ENCODE measurements at places on chromosomes 5 and 9.

DNA sequence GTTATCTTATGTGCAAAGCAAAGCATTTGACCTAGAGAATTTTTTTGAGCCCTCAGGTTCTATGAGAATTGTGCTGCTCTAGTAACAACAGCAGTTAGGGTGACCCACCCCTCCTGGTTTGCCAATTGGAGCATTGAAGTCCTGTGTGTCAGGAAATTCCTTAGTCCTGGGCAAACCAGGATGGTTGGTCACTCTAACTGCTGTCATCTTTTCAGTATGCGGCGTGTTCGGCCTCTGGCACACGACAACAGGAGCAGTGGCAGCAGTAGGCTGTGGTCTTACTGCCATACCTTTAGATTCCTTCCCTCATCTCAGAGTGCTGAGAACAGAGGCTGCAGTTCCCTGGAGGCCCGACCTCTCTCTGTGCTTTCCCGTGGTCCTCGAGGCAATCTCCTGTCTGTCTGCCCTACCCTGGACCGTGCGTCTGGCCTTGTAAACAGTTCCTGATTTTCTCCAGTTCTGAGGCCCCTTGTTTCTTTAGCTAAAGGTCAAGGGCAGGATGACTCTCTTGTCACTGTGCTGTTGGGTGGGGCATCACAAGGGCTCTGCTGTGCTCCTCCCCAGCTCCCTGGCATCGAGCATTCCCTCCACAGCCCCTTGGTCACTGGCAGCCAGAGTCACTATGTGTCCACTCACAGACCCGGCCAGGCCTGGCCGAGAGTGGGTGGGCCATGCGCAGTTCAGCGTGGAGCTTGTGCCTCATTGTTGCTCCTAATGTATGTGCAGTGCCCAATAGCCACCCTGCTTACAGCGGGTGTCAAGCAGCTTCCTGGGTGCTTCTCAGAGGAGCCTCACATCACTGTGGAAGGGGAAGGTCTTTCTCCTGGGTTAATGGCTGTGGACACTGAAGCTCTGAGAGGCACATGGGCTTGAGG lies 18.5 kb upstream of the COL15A1 start:
- H3K27ac ChIP-seq: no peak overlapping the region
- no peak overlapping the region for H3K4me3 ChIP-seq
- no peaks in the 10 kb centered on the region for H3K36me3 ChIP-seq

DNA sequence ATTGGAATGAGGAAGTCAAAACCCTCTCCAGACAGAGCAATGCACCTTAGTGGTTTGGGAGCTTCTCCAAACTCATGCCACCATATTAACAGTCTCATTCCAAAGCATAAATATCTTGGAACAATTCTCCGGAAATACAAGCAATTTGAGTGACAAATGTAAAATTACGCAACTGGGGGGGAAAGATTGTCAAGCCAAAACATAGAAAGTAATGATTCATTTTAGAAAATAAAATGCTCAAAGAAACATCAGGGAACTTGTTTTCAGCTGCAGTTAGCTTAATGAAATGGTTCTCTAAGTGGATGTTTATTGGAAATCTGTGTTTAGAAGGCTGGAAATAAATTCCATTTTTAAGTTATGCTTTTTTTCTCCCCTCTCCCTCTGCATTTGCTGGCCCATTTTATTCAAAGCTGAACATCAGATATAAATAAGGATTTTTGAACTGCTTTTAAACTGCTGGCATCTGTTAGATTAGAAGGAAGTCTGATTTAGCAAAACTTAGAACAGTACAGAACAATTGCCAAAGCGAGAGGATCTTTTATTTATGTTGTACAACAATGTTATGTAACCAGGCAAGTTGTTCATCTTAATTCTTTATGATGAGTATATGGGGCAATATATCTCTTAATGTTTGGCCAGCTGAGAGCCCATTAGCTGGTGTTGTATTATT lies 551.9 kb downstream of the PRELID2 start:
- no peak for DNase-seq
- H3K4me3 ChIP-seq: no peak overlapping the region
- no peaks in the 10 kb centered on the region for H3K4me1 ChIP-seq
- H3K27me3 ChIP-seq: no peaks in the 10 kb centered on the region
- H3K36me3 ChIP-seq: no peaks in the 10 kb centered on the region

- H3K36me3 ChIP-seq: no peaks in the 10 kb centered on the region
- no peaks in the 10 kb centered on the region for H3K27me3 ChIP-seq
- DNase-seq: no peak
- no peak overlapping the region for H3K4me3 ChIP-seq
- H3K4me1 ChIP-seq: no peaks in the 10 kb centered on the region
These were observed 2023.0 kb upstream of the CDH9 start for GRCh38 chr5:29061381-29061780.

DNA sequence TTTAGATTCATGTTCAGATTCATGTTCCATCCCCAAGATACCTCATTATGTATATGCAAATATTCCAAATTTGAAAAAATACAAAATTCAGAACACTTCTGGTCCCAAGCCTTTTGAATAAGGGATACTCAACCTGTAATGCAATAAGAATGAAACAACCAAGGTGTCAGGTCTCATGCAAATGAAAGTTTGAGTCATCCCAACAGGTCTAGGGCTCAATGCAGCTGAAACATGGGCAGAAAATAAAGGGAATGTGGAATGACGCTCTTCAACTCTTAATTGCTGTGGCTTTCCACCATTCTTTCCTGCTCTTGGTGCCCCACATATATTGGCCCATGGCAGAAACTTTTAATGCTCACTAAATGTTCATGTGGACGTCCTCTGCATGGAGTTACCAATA lies 107.3 kb upstream of the DAPK1 start:
- no peak overlapping the region for H3K4me3 ChIP-seq
- H3K27ac ChIP-seq: no peak overlapping the region
- no peak for DNase-seq
- no peaks in the 10 kb centered on the region for H3K36me3 ChIP-seq

DNA sequence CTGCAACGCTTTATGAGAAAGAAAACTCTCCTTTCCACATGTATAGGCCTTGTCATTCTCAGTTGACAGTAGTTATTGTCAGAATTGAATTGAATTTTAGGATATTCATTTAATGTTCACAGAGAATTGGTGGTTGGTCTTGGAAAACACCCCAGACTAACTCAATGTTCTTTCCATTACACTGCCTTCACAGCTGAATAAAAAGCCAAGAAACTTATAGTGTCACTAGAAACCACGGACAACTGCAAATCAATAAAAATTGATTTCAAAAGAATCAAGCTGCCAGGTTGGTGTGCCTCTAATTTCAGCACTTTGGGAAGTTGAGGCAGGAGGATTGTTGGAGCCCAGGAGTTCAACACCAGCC lies 38.9 kb upstream of the IQGAP2 start:
- no peaks in the 10 kb centered on the region for H3K36me3 ChIP-seq
- DNase-seq: no peak
- no peak overlapping the region for H3K27ac ChIP-seq
- no peaks in the 10 kb centered on the region for H3K4me1 ChIP-seq
- no peak overlapping the region for H3K4me3 ChIP-seq
- H3K27me3 ChIP-seq: no peaks in the 10 kb centered on the region

Data from spleen (tissue), 13 donors.